ENCODE measurements at places on chromosomes 7 and 10.

GRCh38 chr10:97267671-97268070, 24.8 kb downstream of the ARHGAP19 start:
- DNase-seq, result no peak

GRCh38 chr10:63375859-63376258, 89.9 kb downstream of the JMJD1C start:
- no peak for DNase-seq

DNA sequence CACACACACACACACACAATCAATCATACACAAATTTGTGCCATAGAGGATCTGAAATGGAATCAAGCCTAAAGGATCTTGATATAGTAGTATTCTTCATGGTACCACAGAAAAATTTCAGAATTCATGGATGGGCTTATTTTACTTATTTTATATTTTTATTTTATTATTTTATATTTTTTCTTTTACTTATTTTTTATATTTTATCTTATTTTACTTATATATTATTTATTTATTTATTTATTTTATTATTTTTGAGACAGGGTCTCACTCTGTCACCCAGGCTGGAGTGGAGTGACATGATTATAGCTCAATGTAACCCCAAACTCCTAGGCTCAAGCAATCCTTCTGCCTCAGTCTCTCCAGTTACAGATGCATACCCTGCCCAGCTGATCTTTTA, 16.7 kb downstream of the SHTN1 start:
- DNase-seq, result no peak

DNA sequence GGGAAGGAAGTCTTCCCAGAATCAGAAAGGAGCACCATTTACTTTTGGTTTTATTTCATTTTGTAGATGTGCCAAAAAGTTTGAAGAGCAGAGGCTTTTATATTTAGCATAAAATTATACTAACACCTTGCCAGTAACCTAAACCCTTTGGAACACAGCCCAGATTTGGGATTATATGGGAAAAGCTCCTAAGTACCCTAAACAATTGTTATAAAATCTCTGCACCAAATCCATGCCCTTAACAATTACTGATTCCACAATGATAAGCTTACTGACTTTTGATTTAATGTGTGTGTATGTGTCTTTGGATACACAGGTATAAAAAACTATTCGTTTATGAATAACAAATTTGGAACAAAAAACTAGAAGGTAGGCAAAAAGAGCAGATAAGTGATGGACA, 39.0 kb upstream of the TMEM229A start:
- no peak for DNase-seq

GRCh38 chr7:124777268-124777667, 11.7 kb upstream of the GPR37 start:
- DNase-seq, result no peak
